CD4-positive, alpha-beta T cell treated with Interleukin-21 for 1 hour (primary cell): ENCODE measurements at places on chromosomes 12 and 14.
A peak's percentile ranks its signal among the peaks of the same experiment; 100 is the strongest.

- no peak for DNase-seq
Measured at GRCh38 chr14:26606729-26607312, 9.0 kb upstream of the NOVA1 start.

- DNase-seq, result peak; percentile 24
Measured at GRCh38 chr14:72892879-72893635, 844 bp downstream of the DPF3 start.

GRCh38 chr14:92850492-92850891, 56.4 kb downstream of the GOLGA5 start:
- no peak for DNase-seq

- DNase-seq, result no peak
Measured at GRCh38 chr14:55976655-55977054, 141.6 kb upstream of the PELI2 start.

DNA sequence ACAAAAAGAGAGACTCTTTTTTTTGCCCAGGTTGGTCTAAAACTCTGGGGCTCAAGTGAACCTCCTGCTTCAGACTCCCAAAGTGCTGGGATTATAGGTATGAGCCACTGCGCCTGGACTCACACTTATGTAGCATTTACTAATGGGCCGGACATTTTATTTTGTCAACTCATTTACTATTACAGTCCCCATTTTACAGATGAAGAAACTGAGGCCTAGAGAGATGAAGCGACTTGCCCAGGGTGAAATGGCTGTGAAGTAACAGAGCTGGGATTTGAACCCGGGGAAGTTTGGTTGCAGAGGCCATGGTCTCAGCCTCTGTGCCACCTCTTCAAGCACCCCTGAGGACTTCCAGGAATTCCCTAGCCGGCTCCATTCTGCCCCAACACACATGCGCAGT, 9.4 kb downstream of the HPD start:
- no peak for DNase-seq

DNA sequence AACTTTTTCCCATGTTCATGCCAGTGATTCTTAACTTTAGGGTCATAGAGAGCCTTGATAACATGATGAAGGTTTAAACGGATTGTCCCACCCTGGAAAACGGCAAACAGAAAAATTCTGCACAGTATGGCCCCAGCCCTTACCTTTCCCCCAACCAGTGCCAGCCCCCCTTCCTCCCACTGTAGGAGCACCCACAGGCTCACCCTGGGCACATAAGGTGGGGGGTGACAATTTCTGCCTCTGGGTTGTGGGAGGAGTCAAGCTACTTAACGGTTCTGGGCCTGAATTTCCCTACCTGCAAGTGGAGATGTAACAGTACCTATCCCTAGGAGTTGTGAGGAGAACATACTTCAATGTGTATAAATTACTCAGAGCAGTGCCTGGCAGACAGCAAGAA, 18.0 kb downstream of the XRCC3 start:
- DNase-seq, result no peak

DNA sequence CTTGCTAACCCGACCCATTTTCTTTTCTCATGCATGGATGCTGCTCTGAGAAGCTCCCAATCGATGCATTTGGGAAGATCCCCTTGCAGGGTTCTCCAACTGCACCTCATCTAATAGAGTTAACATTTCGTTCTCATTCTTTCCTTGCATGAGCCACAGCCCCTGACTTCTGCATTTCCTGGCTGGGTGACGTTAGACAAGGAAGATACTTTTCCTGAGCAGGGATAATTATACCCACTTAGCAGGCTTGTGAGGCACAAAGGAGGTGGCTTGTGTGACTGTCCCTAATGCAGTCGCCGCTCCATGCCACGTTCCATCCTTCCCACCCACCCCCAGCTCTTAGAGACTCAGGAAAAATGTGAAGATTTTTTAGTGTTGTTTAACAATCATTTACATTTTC, 195.1 kb downstream of the CHST11 start:
- DNase-seq, result no peak

GRCh38 chr12:67811437-67812361, 163.2 kb downstream of the DYRK2 start:
- no peak for DNase-seq

DNA sequence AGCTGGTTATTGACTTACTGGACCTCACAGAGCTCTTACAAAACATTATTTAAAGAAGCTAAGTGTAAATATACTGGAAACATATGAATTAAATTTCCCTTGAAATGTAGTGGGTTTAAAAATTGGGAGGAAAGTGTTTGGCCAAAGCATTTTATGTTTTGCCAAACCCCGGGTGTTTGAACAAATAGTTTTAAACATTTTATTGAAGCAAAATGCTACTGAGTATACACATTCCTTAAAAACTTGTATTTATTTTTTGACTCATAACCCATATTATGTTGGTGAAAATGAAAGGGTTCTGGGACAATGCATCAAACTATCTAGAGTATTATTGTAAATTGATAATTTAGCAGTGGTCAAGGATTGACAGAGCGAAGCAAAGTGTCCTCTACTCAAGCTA, 1048.5 kb downstream of the SLC6A15 start:
- DNase-seq, result no peak

DNA sequence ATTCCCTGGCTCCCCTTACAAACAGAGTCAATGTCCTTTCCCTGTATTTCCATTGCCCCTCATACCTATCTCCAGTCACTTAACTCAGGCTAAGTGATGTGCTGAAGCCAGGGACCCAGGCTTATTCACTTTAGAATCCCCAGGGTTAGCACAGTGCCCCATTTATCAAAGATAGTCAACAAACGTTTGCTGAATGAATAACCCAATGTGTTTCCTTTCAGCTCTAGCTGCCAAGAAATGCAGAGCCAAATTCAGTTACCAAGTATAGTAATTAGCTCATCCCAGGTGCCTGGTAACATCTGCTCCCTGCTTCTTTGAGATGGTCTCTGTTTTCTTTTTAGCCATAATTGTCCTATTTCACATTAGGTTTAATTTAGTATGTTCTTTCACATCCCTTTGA, 189.5 kb downstream of the PHLDA1 start:
- no peak for DNase-seq

GRCh38 chr14:22882529-22883172, 371 bp upstream of the REM2 start:
- DNase-seq, result peak; percentile 61

- no peak for DNase-seq
Measured at GRCh38 chr14:101958418-101959180, 5.8 kb upstream of the DYNC1H1 start.

GRCh38 chr12:19574601-19575000, 135.3 kb downstream of the AEBP2 start:
- no peak for DNase-seq

- DNase-seq, result no peak
Measured at GRCh38 chr12:5565933-5566599, 134.2 kb downstream of the NTF3 start.

DNA sequence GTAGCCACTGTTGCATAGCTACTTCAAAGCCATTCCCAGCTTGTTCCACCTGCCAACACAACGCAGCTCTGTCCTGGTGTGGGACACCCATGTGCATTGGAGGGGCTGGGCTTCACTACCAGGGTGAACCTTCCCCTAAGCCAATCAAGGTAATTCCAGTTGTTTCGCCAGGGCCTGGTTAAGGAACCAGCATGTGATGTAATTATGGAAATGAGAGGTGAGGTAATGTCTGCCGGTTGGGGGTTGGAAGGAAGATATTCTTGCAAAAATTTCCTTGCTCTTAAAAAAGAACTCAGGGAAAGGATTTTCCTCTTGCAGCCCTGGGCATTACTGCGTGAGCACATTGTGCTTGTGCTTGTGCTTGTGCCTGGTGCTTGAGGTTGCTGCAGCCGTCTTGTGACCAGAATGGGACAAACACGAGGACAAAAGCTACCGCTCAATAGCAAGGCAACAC, 14.9 kb downstream of the TUBA1C start:
- no peak for DNase-seq

DNA sequence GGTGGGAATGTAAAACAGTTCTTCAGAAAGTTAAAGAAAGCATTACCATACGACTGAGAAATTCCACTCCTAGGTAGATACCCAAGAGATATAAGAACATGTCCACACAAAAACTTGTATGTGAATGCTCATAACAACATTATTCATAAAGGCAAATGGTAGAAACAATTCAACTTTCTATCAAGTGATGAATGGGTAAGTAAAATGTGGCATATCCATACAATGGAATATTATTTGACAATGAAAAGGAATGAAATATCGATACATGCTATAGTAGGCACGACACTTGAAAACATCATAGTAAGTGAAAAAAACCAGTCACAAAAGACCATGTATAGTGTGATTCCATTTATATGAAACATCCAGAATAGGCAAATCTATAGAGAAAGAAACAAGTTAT, 71.3 kb downstream of the GALNT8 start:
- DNase-seq, result no peak

DNA sequence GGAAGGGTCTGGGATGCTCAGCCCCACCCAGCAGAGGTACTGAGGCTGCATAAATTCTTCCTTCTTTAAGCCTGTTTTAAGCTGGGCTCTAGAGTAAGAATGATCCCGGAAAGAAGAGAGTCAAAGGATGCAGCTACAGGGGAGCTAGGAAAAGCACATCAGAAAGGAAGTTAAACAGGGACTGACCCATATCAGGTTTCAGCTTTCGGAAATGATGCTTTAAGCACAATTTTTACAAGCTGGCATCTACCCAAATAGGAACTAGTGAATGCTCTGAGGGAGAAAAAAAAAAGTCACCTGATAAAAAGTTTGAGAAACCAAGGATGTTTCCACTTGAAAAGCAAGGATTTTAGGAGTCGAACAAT, 22.0 kb downstream of the TSPAN8 start:
- DNase-seq, result no peak

GRCh38 chr14:65478596-65478995, 66.1 kb downstream of the FUT8 start:
- peak; percentile 23 for DNase-seq

- no peak for DNase-seq
Measured at GRCh38 chr14:45089813-45090212, 5.9 kb downstream of the PRPF39 start.

DNA sequence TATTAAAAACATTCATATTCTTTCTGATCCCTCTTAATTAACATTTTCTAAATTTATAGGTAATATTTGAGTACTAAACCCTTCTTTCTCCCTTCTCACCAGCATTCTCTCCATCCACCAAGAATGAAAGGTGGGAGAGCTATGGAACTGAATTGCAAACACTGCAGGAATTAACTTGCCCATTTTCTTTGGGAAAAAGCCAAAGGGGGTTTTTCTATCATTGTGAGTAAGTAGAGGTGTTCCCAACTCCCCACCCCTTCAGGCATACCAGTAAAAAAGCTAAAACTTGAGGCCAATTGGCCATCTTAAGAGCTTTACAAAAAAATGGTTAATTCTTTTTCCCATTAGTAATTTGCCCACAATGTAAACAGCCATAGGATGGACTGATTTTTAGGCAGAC, 23.7 kb downstream of the PCNX1 start:
- no peak for DNase-seq

DNA sequence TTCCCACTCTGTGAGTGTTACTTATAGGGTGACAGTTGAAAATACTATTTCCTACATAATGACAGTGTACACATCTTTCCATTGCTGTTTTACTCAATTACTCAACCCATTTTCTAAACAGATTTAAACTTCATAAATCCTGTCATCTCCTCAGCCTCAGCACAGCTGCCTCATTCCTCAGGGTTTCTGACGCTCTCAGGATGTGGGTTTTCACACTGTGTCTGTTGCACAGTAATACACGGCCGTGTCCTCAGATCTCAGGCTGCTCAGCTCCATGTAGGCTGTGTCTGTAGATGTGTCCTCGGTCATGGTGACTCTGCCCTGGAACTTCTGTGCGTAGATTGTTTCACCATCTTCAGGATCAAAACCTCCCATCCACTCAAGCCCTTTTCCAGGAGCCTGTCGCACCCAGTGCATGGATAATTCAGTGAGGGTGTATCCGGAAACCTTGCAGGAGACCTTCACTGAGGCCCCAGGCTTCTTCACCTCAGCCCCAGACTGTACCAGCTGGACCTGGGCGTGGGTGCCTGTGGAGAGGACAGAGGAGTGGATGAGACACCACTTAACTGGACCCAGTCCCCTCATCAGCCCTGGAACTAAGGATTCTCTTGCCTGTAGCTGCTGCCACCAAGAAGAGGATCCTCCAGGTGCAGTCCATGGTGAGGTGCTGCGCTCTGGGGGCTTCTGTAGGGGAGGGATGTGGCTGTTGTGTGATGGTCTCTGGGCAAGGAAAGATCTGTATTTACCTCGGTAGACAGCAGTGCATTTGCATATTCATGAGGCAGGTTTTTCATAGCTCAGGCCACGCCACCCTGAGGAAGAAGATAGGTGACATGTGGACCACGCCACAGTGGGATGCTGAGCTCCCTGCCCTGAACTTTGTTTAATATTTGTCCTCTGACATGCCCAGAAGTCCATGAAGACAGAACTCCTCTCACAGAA, 750.2 kb downstream of the TMEM121 start:
- peak; percentile 15 for DNase-seq

DNA sequence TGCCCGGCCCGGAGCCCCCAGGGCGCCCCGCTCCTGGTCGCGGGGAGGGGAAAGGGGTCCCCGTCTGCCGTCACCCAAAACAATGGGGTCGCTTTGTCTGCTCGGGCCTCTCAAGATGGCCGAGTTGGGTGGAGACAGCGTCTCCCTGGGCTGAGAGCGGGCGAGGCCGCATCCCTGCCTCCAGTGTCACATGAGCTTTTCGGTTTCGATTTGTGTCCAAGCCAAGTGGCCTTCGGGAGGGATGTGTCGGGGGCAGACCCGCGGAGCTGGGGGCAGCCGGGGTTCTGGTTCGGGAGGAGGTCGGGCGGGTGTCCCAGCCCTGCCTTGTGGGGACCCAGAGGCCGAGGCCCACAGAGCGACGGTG, 790 bp downstream of the DYNC1H1 start:
- DNase-seq, result peak; percentile 74

- no peak for DNase-seq
Measured at GRCh38 chr12:55642669-55643068, 6.0 kb downstream of the OR10P1 start.

DNA sequence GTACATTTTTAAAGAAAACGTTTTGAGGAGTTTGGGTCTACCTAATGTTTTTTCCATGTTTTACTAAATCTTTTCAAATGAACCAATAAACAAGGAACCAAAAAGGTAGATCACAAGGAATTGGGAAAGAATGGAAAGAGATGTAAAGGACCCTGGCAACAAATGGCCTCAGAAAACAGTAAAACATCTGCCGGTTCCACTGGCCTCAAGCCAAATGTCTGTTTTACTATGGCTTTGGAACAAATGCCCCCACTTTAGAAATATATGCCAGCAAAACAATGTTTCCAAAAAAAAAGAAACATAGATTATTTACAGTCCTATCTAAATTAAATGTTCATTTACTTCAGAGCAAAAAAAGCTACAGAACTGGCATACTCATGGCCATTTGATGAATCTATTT, 3.0 kb downstream of the TRMT5 start:
- DNase-seq, result no peak

GRCh38 chr12:2324387-2324786, 271.6 kb downstream of the CACNA1C start:
- no peak for DNase-seq
